RKO (cell line): ENCODE measurements at places on chromosomes 2 and 18.

GRCh38 chr2:2010251-2010650 lies 265.9 kb upstream of the PXDN start:
- no peak for DNase-seq

- DNase-seq, result no peak
These were observed 512.9 kb upstream of the ID2 start for GRCh38 chr2:8168876-8169424.

DNA sequence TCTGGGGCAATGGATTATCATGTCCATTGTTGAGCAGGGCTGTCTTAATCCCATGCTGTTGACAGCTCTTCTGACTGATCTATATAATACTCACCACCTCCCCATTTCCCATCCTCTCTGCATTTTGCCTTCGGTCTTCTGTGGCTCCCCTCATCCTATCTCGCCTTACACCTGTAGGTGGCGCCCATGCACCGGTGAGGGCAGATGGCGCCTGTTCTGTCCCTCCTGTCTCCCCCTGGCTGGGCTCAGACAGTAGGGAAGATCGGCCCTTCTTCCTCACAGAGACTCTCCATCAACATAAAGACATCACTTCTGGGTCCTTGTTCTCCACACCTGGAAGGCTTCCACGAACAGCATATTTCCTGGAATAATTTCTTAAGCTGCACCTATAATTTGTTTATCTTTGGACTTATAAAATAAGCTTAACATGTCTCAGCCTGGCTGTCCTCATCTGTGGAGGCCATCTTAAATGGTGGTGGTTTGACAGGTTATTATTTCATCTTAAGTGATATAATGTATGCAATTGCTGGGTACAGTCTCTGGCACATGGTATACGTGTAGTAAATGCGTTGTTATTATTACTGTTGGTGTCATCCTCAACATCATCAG lies 10.9 kb upstream of the CDH20 start:
- peak; percentile 53 for DNase-seq

- DNase-seq, result peak; percentile 73
These were observed 42.7 kb downstream of the ODC1 start for GRCh38 chr2:10405448-10405847.

DNA sequence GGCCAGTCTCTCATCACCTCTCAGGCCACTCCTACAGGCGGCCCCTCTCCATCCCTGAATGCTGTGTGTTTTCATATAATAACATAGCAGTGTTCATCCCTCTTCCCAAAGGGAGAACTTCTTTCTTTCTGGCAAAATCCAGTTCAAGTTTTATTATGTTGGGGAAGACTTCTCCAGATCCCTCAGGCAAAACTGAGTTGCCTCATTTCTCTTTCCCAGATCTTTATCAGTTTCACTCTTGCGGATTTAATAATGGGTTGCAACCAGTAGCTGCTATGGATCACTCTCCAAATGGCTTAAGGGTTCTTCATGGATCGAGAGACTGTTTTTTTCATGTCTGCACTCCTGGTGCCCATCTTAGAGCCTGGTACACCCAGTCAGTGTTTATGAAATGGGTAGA lies 129.9 kb downstream of the FHOD3 start:
- no peak for DNase-seq

DNA sequence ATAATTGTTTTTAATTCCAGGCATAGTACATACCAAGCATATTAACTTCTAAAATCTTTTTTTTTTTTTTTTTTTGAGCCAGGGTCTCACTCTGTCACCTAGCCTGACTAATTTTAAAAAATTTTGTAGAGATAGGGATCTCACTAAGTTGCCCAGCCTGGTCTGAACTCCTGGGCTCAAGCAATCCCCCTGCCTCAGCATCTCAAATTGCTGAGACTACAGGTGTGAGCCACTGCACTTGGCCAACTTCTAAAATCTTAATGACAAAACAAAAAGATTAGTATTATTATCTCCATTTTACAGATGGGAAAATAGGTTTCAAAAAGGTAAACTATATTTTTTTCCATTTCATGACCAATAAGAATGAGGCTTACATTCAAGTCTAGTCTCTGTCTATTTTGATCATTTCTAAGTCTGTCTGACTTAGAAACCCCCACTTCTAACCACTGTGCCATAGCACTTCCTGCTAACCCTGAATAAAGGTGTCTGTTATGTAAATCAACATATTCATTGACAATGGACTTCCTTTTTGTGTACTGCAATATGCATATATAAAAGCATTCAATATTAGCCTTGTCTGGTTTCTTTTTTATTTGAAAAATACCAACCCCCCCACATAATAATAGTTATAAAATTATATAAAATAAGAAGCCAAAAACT lies 28.7 kb upstream of the ZEB2 start:
- no peak for DNase-seq

DNA sequence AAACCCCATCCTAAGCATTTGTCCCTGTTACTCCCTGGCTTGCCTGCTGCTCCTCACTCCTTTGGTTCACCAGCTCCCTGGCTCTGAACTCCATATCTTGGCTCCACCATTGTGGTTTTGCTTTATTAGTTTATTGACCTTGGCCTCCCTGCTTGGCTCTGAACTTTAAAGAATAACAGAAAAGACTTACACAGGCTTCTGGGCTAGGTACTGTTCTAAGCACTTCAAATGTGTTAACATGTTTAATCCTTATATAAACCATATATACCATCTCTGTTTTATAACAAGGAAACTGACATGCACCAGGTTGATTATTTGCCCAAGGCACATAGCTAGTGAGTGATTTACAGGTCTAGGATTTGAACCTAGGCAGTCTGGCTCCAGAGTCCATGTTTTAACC lies 149.7 kb upstream of the CAPN13 start:
- DNase-seq, result no peak

DNA sequence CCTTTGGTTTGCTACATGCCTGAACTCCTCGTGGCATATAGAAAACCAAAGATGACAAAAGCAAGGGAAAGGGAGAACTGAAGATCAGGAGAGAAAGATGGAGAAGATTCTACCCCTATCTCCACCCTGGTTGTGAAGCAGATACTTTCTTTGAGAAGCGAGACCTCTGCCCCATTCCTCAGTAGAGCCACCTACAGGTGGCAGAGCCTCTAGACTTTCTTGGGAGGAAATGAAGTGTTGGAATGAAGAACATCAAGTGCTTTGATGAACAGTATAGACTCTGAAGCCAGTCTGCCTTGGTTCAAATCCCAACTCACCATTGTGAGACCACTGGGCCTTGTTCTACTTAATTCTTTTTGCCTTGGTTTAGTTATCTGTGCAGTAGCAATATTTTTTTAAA lies 348.8 kb upstream of the ETAA1 start:
- DNase-seq, result no peak

GRCh38 chr2:180523621-180524340 lies 456.6 kb upstream of the UBE2E3 start:
- DNase-seq, result peak; percentile 61

DNA sequence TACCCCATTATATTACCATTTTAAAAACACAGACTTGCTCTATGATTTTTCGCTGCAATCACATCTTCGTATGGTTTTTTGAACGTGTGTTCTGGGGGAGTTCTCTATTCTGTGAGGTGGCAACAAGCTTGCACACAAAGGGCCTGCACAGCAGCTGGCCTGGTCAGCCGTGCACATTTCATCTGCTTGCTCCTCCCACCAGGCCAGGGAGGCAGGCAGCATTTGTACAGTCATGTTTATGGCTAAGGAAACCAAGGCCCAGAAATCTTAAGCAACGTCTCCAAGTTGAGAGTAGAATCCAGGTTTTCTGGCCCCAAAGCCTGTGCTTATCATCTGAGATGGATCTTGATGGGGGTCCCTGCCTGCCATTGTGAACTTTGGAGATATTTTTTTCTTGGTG lies 106.4 kb upstream of the SMIM21 start:
- no peak for DNase-seq

DNA sequence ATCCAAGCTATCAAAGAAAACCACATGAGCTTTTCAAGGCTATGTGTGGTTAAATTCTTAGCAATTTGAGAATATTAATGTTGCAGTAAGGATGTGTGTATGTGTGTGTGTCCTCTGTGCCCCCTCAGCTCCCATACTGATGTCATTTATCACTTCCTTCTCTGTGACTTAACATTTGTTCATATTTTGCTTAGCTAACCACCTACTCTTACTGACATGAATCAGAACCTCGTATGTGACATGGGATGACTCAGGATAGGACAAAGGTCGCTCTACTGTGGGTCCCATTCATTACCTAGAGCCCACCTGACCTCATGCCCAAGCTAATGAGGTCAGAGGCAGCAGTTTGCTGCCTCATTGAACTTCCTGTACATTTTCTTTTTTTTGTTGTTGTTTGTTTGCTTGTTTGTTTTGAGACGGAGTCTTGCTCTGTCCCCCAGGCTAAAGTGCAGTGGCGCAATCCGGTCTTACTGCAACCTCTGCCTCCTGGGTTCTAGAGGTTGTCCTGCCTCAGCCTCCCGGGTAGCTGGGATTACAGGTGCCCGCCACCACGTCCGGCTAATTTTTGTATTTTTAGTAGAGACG lies 36.3 kb downstream of the MOGAT1 start:
- DNase-seq, result peak; percentile 94

GRCh38 chr2:176746411-176746810 lies 466.2 kb upstream of the HNRNPA3 start:
- DNase-seq, result no peak

DNA sequence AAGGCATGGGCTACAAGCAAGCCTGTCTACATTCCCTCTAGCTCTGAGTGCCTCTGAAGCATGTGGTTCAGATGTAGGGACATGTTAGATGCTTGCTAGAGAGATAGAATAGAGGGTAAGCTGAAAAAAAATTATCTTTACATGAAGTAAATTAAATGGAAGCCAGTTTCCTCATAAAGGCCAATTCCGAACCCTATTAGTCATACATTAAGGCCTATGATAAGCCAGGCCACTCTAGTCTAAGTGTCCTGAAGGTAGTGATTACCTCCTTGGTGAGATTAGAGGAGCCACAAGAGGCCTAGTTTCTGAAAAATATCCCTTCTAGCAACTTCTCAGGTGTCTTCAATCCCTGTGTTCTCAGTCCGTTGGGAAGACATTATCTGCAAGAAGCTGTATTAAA lies 72.4 kb upstream of the NPAS2 start:
- DNase-seq, result no peak

DNA sequence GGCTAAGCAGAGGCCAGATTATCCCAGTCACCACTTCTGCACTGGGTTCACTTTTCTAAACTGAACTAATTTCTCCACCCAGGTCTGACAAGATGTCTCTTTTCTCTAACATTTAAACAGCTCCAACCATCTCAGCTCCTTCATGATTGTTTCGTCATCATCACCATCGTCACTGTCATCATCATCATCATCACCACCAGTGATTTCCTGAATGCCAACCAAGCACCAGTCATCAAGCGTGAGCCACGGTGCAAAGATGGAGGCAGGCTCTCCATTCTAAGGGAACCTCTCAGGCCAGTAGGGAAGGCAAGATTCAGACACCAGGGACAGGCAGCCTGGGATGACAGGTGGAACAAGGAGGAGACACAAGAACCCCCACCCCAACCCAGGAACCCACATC lies 25.5 kb upstream of the TMBIM1 start:
- DNase-seq, result no peak

GRCh38 chr2:108910011-108910431 lies 79.0 kb downstream of the EDAR start:
- no peak for DNase-seq

DNA sequence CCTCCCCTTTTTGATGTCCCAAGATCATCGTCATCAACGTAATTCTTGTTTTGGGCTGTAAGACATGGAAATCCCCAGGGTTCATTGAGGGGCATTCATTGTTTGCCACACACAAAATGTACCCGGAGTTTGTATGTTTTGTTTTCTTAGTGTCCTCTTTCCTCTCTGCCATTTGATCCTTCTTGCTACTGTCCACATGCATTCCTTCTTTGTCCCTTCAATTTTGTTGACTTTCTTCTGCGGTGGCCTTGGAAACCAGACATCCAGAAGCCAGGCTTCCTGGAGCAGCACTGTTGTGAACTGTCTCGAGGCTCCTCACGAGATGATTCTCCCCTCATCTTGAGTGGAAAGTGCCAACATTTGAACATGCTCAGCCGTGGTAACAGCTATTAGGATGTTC lies 24.8 kb downstream of the IGFBP2 start:
- no peak for DNase-seq

- no peak for DNase-seq
These were observed 6.1 kb upstream of the CUL3 start for GRCh38 chr2:224591220-224591619.

- no peak for DNase-seq
These were observed 205.1 kb downstream of the MGAT5 start for GRCh38 chr2:134458950-134459349.

DNA sequence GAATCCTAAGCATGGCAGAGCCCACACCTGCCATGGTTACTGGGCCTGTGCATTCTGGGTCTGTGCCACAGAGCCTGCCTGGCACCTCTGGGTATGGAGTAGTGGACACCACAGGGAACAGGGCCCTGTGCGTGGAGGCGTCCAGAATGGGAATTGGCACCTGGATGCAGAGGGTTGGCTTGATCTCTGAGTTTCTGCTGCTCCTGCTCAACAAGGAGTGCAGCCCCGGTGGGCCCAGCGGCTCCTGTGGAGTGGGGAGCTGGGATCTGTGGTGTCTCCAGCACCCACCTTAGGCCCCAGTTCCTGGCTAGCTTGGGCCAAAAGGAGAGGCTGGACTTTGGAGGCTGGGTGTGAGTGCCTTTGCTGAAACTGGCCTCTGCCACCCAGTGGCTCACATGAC lies 7.9 kb upstream of the ANKRD62 start:
- DNase-seq, result no peak

DNA sequence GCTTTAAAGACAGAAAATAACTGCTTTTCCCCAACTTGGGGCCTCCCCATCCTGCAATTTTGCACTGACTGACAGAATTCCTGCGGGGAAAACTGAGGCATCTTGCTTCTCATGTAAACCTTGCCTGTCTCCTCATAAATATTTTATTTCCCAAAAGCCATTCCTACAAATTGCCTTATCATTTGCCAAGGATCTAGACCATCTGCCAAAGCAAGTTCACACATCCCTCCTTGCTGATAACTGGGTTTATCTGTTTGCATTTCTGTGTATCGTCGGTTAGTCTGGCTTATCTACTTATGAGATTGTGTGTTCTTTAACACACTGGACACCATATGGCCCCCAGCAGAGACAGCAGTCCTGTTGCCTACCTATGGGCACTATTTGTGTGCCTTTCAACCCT lies 3.0 kb upstream of the CNGA3 start:
- no peak for DNase-seq

DNA sequence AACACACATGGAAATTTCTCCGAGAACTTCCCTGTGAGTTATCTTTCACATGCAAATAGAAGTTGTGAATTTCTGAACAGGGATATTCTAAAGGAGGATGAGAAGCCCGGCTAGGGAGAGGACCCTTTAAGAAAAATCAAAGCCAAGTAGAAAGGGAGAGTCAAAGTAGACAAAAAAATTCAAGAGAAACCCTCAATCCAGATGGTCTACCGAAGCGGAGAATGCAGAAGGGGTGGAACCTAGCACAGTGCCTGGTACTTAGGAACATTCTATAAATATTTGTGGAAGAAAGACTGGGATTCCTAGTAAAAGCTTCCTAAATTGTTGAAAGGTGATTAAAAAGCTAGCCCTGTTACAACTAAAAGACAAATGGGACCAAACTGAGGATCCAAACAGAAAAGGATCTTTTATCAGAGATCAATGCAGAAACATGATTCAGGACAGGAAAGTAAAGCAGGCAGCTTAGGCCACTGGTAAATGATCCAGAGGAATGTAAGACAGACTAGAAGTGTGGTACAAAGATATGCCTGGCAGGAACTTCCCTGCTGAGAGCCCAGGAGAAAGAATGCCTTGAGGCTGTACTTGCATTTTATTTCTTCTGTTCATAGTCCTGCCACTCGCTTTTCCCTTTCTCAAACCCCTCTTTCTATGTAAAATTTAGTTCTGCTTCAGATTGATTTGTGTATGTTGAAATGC lies 19.5 kb upstream of the GLS start:
- no peak for DNase-seq
